ENCODE measurements at places on chromosomes 12 and 14.

DNA sequence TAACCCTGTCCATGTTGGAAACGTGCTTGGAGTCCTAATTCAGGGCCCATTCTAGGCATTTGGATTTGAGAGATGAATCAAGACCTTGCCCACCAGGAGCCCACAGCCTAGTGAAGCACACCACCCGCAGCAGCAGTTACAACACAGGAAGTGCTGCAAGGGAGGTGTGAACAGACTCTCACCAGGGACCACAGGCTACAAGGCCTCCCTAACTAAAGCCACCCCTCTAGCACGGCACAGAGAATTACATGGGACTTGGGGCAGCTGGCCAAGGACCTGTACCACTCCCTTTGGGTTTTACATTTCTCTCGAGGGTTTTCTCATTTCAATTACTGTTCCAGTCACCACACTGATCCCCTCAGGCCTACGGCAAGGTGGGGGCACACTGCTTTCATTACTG is 49.5 kb upstream of the FOXN3 start:
- peak; percentile 46 for DNase-seq

DNA sequence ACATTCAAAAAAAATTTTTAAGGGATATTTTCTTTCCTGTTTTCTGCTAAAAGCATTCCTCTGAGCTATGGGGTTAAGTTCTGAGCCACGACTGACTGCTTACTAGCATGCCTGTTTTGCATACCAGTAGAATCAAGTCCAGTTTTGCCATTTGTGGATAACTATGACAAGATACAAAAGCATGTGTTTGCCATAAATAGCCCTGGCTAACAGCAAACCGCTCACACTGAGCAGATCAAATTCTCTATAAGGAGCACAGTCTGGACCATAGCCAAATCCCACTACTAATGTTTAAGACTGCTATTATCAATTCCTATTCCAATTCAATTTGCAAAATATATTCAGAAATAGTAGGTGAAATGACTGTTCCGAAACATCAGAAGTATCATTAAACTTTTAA is 3.2 kb downstream of the CFL2 start:
- DNase-seq: no peak

DNA sequence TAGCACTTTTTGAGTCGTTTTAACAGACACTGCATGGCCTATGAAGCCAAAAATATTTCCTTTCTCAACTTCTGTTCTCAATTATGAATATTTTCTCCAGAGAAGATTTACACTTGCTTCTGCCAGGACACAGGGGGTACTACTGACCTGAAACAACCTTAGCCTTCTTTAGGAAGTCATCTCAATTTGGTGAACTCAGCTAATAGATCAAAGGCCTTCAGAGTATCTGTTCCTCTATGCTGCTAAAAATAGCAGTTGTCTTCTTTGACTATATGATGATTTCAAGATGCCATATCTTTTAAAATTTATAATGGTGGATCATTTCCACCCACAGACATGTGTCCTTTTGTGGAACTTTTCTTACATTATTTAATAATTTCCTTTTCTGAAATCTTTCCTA is 14.0 kb upstream of the NDUFA12 start:
- DNase-seq: no peak

- DNase-seq: no peak
These were observed 380.3 kb downstream of the CCER1 start for GRCh38 chr12:90574676-90575075.

GRCh38 chr12:7835766-7836165 is 36.9 kb downstream of the SLC2A14 start:
- no peak for DNase-seq

GRCh38 chr12:122951979-122952892 is 14.0 kb downstream of the ABCB9 start:
- peak; percentile 76 for DNase-seq

GRCh38 chr14:68269136-68269927 is 449.8 kb downstream of the RAD51B start:
- DNase-seq: no peak

Measured in GM18507 (cell line).